ENCODE measurements at places on chromosomes 12 and 14.

GRCh38 chr14:23115039-23115731 is 3.9 kb downstream of the CEBPE start:
- no peak for DNase-seq

DNA sequence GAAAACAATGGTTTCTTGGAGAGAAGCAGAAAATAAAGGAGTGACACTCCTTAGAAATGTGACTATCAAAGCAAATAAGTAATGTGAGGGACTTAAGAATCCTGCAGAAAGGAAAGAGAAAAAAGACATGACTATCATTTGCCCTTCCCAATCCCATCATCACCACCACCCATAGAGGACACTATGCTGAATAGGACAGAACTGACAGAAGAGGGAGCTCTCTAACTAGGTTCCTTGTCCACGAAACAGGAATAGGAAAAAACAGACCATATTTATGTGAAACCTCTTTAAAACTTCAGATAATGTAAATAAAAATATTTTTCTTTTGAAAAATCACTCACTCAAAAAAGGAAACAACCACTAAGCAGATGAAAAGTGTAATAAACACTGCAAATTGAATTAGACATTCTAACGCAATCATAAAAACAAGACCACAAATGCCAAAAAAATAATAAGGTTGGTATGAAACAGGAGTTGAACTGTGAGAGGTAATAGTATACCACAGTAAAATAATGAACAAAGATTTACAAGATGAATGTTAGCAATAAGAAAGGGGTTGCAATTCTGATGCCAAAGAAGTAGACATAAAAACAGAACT is 24.1 kb downstream of the KLRD1 start:
- no peak for DNase-seq

- no peak for DNase-seq
These were observed 6.9 kb upstream of the OR6J1 start for GRCh38 chr14:22650960-22651521.

GRCh38 chr14:51495319-51495718 is 156.4 kb upstream of the FRMD6 start:
- DNase-seq, result no peak

- peak; percentile 61 for DNase-seq
These were observed 8.7 kb upstream of the WDR89 start for GRCh38 chr14:63650256-63650952.

- DNase-seq, result no peak
These were observed 26.9 kb downstream of the BATF start for GRCh38 chr14:75549169-75549568.

GRCh38 chr14:35406506-35407305 is 2.2 kb upstream of the NFKBIA start:
- no peak for DNase-seq

DNA sequence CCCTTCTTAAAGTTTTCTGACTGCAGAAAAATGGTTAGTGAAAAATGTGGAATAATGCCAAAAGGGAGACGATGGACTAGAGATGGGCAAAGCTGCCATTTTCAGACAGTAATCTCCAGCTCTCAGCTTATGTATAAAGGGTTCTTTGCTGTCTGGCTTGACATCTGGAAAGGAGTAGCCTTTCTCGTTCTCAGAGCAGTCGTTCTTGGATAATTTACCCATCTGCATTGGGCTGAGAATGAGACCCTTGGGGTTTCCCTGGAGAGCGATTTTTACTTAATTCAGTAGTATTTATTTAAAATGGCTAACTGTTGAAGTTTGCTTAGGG is 1.2 kb downstream of the NUDT4 start:
- DNase-seq, result no peak

Measured in activated gamma-delta T cell treated with Interleukin-2 at 50 U/mL for 16 hours (primary cell).